WTC11 (cell line): ENCODE measurements at places on chromosomes 12 and 14. TPM values are rescaled to one million over a fixed set of nuclear protein-coding genes. Genes with fewer than 3 reads are reported as not detected.

GRCh38 chr12:12922978-12923377 lies 29.0 kb downstream of the GPRC5D start:
- no peak for DNase-seq
- H3K27me3 ChIP-seq: no peaks in the 10 kb centered on the region; the same call in 1 of the 2 replicates
- no peaks in the 10 kb centered on the region for H3K36me3 ChIP-seq
- H3K27ac ChIP-seq: no peak overlapping the region

DNA sequence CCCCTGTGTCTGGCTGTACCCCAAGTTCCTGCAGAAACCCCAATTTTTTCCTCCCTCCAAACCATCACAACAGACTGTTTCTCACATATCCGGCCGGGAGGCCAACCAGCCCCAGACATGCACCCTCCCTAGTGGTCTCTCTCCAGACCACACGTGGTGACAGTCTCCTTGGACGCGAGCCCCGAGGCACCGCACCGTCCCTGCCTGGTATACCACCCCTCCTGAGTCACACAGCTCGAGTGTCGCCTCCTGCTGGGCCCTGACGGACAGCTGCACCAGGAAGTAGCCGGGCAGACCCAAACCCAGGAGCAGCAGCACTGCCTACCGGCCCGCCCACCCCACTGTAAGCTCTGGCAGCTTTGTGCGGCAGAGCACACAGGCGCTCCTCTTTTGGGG lies 97.4 kb downstream of the RFLNA start:
- H3K4me1 ChIP-seq: peaks cover 27% of the 10 kb centered on the region
- H3K27ac ChIP-seq: no peak overlapping the region; the same call in 1 of the 2 replicates
- DNase-seq: peak; percentile 68
- H3K36me3 ChIP-seq: peaks cover 17% of the 10 kb centered on the region
- H3K4me3 ChIP-seq: no peak overlapping the region

DNA sequence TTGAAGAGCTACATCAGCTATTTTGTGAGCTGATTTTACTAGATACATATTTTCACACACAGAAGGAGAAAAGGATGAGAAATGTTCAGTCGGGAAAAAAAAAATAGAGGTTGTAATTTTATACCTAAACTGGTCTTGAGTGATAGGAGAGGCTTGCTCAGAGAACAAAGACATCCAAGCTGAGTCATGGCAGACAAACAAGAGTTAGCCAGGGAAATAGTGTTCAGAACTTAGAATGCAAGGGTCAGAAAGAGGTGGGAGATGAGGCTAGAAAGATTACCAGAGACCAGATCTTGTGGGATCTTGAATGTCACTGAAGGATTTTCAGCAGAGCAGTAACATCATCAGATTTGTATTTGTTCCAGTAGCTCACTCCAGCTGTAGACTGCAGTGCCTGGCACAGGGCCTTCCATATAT lies 121.9 kb upstream of the ATF1 start:
- peaks cover 12% of the 10 kb centered on the region for H3K36me3 ChIP-seq
- H3K4me3 ChIP-seq: no peak overlapping the region
- no peaks in the 10 kb centered on the region for H3K27me3 ChIP-seq
- H3K27ac ChIP-seq: peak overlapping the region; percentile 75
- DNase-seq: no peak

- DNase-seq: no peak
- no peak overlapping the region for H3K27ac ChIP-seq
- H3K4me3 ChIP-seq: no peak overlapping the region
- peaks cover 51% of the 10 kb centered on the region for H3K4me1 ChIP-seq
- H3K36me3 ChIP-seq: no peaks in the 10 kb centered on the region
Measured at GRCh38 chr12:115870510-115870909, 407.0 kb downstream of the MED13L start.

DNA sequence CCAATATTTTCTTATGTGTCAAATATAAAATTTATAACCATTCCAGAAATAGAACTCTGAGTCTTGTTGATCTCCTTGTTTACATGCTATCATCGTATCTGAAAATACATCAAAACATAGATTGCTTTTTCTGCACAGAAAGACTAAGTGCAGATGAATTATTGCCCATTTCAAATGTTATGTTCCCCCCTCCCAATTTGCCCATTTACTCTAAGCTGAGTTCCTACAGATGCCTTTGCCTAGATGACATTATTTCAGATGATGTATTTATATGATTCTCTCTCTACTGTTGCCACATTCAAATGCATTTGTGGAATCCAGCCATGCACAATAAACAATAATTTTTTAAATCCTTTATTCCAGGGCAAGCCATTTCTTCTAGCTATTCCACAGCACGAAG lies 810.1 kb upstream of the MGAT4C start:
- no peak overlapping the region for H3K27ac ChIP-seq
- H3K27me3 ChIP-seq: no peaks in the 10 kb centered on the region
- H3K4me1 ChIP-seq: no peaks in the 10 kb centered on the region
- no peak overlapping the region for H3K4me3 ChIP-seq
- DNase-seq: no peak

DNA sequence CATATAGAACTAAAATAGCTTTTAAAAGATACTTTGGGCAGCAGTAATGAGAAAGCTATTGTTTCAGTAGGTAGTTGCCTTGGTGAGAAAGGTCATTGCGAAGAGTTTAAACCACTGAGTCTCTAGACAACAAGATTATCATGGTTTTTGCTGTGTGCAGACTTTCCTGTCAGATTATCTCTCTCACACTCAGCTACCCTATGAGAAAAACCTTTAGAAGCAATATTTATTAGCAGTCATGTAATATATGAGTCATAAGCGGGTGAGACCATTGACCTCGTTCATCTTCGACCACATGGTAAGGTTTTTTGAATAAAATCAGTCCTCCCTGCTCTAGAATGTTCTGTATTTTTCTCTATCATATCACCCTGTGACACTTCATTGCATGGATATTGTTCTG lies 59.9 kb downstream of the GPR65 start:
- DNase-seq: no peak
- no peaks in the 10 kb centered on the region for H3K27me3 ChIP-seq
- H3K36me3 ChIP-seq: no peaks in the 10 kb centered on the region
- no peaks in the 10 kb centered on the region for H3K4me1 ChIP-seq
- no peak overlapping the region for H3K4me3 ChIP-seq

- DNase-seq: no peak
- H3K4me3 ChIP-seq: no peak overlapping the region
- H3K4me1 ChIP-seq: peaks cover 20% of the 10 kb centered on the region
- no peak overlapping the region; the same call in 1 of the 2 replicates for H3K27ac ChIP-seq
- peaks cover 6% of the 10 kb centered on the region; the same call in 1 of the 2 replicates for H3K27me3 ChIP-seq
Measured at GRCh38 chr14:75399843-75400775, 27.7 kb upstream of the JDP2 start.

DNA sequence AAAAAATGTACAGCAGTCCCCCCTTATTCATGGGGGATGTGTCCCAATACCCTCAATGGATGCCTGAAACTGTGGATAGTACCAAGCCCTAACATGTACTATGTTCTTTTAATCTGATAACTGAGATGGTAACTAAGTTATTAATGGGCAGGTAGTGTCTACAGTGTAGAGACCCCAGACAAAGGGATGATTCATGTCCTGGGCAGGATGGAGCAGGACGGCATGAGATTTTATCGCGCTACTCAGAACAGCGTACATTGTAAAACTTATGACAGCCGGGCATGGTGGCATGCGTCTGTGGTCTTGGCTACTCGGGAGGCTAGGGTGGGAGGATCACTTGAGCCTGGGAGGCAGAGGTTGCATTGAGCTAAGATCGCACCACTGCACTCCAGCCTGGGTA lies 37.1 kb downstream of the KIAA0586 start:
- DNase-seq: no peak
- no peaks in the 10 kb centered on the region for H3K27me3 ChIP-seq
- no peak overlapping the region for H3K4me3 ChIP-seq
- H3K4me1 ChIP-seq: no peaks in the 10 kb centered on the region

DNA sequence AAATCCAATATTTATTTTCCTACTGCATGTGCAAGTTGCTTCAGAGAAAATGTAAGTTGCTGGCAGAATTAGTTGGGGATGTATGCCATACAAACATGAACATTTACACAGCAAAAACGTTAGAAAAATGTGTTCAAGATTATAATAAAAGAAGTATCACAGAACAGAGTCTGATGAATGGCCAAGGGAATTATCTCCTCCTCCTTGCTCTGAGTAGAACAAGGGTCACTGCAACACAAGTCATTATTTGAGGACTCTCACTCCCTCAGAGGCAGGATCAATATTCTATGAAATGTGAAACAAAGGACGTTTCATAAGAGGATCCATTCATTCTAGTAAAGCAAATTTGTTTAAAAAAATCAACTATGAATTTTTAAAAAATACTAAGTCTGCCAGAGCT lies 177.8 kb downstream of the PRKD1 start:
- H3K27ac ChIP-seq: no peak overlapping the region
- no peaks in the 10 kb centered on the region for H3K27me3 ChIP-seq
- peaks cover 11% of the 10 kb centered on the region for H3K4me1 ChIP-seq
- DNase-seq: no peak
- no peak overlapping the region for H3K4me3 ChIP-seq
- no peaks in the 10 kb centered on the region for H3K36me3 ChIP-seq

DNA sequence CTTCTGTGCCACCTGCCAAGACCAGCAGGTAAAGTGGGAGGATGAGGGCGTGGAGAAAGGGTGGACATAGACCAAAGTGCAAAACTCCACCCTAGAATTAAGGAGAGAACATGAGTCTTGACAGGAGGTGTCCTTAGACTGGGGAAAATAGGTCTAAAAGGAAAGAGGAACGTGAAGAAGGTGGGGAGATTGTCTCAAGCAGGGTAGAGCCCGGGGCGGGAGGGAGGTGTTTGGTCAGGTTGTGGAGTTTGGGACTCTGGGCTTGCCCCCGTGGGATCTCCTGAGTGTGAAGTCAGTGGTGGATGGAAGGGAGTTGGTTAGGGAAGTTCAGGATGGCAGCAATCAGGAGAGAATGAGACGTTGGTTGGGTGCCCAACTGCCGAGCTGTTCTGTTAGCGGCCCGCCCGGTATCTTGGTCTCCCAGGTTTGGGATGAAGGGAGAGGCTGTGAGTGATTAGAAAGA lies 386 bp downstream of the DGKA start:
- H3K4me3 ChIP-seq: peak overlapping the region; percentile 85
- H3K4me1 ChIP-seq: peaks cover 35% of the 10 kb centered on the region
- DNase-seq: no peak
- H3K27ac ChIP-seq: peak overlapping the region; percentile 90
- peaks cover 4% of the 10 kb centered on the region; the same call in 1 of the 2 replicates for H3K36me3 ChIP-seq

DNA sequence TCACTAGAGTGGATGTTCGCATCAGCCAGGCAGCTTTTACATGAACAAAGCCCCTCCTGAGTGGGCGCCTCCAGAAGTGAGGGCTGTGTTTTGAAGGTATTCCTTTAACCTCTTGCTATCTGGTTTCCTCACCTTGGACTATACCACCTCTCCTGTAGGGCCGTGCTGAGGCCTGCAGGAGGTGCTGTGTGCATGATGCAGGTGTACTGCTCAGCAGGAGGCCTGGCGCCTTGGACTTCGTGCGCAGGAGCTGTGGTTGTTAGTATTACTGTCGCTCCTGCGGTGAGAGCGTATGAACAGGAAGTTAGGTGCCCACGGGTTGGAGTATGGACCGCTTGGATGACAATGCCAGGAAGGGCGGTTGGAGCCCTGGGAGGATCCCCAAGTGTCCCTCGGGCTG lies 130.7 kb downstream of the TSPAN9 start:
- no peaks in the 10 kb centered on the region; the same call in 1 of the 2 replicates for H3K27me3 ChIP-seq
- H3K4me1 ChIP-seq: peaks cover 27% of the 10 kb centered on the region
- peak; percentile 81 for DNase-seq
- H3K4me3 ChIP-seq: no peak overlapping the region
- H3K36me3 ChIP-seq: no peaks in the 10 kb centered on the region

DNA sequence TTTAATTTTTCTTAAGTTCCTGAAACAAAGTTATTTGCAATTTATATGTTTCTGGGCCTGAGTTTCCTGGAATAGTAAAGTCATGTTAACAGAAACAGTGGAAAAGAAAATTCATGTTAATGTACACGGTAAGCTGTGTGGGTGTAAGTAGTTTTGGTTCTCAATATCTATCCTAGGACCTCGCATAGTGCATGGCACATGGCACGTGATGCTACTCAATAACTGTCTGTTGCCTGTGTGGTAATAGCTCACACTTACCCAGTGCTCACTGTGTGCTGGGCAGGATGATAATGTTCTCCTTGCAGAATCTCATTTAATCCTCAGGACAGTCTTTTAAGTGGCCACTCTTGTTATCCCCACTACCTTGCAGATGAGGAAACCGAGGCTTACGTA lies 100.7 kb downstream of the DUSP16 start:
- DNase-seq: no peak
- H3K27ac ChIP-seq: no peak overlapping the region
- H3K36me3 ChIP-seq: no peaks in the 10 kb centered on the region
- no peaks in the 10 kb centered on the region for H3K27me3 ChIP-seq
- H3K4me3 ChIP-seq: no peak overlapping the region
- H3K4me1 ChIP-seq: peaks cover 22% of the 10 kb centered on the region

GRCh38 chr12:124625867-124626675 lies 58.7 kb upstream of the NCOR2 start:
- no peaks in the 10 kb centered on the region for H3K27me3 ChIP-seq
- H3K27ac ChIP-seq: no peak overlapping the region
- H3K4me1 ChIP-seq: peaks cover 13% of the 10 kb centered on the region
- H3K36me3 ChIP-seq: no peaks in the 10 kb centered on the region
- H3K4me3 ChIP-seq: no peak overlapping the region

DNA sequence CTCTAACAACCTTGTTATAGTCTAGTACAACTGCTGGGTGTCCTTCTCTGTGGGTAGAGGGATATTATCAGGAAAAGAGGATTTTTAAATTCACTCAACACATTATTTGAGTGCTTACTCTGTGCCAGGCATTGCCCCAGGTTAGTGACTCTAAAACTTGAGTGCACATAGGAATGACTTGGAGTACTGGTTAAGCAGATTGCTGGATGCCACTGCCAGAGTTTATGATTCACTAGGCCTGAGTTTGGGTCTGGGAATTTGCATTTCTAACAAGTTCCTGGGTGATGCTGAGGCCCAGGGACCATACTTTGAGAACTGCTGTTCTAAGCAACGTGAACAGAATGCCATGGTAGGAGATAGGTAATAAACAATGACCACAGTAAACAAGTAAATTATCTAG lies 96.6 kb downstream of the CFAP54 start:
- H3K36me3 ChIP-seq: no peaks in the 10 kb centered on the region
- H3K4me3 ChIP-seq: no peak overlapping the region
- no peak for DNase-seq
- H3K4me1 ChIP-seq: peaks cover 6% of the 10 kb centered on the region; the same call in 1 of the 2 replicates
- H3K27me3 ChIP-seq: 0 out of 2 replicates have a peak, but pooled peaks cover under 1% of the 10 kb centered on the region
- H3K27ac ChIP-seq: no peak overlapping the region

FAM186B gene
- 0.16 to 0.39 TPM (median 0.21 TPM) in 3 replicates for total RNA-seq

CFL2 gene
- total RNA-seq: 13.1 to 20.1 TPM (median 14.7 TPM) in 3 replicates

CD9 gene
- total RNA-seq: 241 to 260 TPM (median 251 TPM) in 3 replicates

ANAPC5 gene
- 98.5 to 116 TPM (median 104 TPM) in 3 replicates for total RNA-seq

ALX1 gene
- 0.25 to 0.78 TPM (median 0.74 TPM) in 3 replicates for total RNA-seq

HVCN1 gene
- 5.7 to 8.4 TPM (median 7.9 TPM) in 3 replicates for total RNA-seq

FBLN5 gene
- total RNA-seq: 2.7 to 4.0 TPM (median 3.6 TPM) in 3 replicates

FOXG1 gene
- 0.09 to 0.18 TPM (median 0.16 TPM) in 3 replicates for total RNA-seq
